Hepatic stellate cell (primary cell): ENCODE measurements at places on chromosomes 1 and 21.
A peak's percentile ranks its signal among the peaks of the same experiment; 100 is the strongest.

- no peak for DNase-seq
These were observed 657.6 kb upstream of the CXADR start for GRCh38 chr21:16855164-16855667.

DNA sequence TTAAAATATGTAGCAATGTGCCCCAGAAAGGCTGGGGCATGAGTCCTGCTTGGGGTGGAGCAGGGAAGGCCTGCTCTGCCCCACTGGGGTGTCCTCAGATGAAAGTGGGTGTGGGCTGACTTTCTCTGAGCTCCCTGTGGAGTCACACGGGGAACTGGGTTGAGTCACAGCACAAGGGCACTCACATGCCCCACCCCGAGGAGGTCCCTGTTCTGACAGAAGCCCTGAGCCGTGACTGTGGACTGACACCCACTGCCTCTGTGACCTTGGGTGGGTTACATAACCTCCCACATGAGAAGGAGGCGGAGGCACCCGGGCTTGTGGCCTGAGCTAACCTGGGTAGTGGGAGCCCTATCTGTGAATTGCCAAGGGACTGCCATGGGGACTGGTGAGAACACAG lies 52.5 kb upstream of the TINAGL1 start:
- DNase-seq: no peak

GRCh38 chr1:56644919-56645676 lies at the start of gene PRKAA2:
PRKAA2 (plus strand) TSS chr1:56645314; CDS start chr1:56645388, 74 bp downstream.
- DNase-seq: peak; percentile 36

DNA sequence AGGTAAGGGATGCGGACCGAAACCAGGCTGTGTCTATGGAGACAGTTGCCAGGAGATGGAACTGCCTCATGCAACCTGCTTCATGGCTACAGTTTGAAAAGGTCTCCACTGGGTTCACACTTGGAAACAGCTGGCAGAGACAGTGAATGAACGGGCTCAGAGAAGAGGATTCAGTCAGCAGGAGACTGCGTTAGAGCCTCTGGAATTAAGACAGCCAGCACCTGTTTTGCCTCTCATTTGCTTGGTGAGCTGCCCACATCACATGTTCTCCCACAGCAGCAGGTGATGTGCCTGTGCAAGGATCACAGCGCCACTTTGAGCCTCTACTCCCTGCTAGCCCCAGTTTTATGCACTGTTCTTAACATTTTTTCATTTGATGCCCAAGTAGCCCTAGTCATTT lies 321.0 kb downstream of the PLPP3 start:
- no peak for DNase-seq

DNA sequence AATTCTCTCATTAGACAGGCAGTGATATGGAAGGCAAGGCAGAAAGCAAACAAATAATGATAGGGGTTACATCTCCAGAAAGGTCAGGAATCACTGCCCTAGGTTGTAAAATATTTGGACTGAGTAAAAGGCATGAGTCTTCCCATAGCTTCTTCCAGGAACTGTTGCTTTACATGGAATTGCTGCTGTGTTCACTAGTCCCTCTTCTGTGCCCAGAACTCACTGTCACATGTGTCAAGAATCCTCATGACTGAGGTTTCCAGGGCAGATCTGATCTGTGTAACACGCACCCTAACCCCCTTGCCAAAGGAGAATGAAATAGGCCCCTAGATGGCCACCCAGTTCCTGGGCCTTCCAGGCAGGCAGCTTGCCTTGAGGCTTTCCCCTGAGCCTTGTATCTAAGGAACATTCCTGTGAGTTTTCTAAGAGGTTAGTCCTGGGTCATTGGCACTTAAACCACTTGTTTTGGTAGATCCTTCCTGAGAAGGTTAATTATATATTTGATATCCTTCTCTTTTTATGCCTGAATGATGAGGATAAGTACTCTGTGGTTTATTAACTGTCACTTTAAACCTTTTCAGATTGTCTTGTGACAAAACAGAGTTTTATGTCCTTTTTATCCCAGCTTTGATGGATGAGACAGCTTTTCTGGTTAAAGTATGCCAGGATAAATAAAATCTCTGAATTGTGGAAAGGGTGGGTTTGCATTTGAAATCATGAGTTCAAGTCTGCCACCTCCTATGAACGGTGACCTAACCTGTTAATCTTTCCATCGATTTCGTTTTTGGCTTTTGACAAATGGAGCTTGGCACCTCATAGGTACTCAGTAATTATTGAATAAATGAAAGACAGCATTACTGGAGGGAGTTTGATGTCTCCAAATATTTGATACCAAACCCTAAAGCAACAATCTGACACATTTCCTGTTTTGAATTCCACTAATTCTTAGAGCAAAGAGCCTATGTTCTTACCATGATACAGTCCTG lies 163.3 kb downstream of the DHRS3 start:
- no peak for DNase-seq

GRCh38 chr1:119260506-119260905 lies 108.1 kb upstream of the HAO2 start:
- DNase-seq: no peak

DNA sequence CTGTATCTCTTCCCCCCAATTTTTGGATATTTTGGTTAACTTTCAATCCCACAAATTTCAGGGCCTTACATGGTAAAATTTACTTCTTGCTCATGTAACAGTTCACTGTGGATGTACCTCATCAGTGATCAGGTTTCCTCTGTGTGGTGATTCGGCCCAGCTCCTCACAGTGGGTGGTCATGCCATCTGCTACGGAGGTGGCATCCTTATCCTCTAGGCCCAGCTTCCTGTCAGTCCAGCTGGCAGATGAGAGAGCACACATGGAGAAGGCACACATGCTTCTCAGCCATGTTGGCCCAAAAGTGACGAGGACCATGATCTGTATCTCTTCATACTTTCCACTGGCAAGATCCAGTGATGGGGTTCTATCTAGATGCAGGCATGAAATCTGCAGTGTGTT lies 27.2 kb downstream of the PCBP3 start:
- no peak for DNase-seq

GRCh38 chr1:228706305-228706704 lies 29.0 kb upstream of the RHOU start:
- DNase-seq: no peak

DNA sequence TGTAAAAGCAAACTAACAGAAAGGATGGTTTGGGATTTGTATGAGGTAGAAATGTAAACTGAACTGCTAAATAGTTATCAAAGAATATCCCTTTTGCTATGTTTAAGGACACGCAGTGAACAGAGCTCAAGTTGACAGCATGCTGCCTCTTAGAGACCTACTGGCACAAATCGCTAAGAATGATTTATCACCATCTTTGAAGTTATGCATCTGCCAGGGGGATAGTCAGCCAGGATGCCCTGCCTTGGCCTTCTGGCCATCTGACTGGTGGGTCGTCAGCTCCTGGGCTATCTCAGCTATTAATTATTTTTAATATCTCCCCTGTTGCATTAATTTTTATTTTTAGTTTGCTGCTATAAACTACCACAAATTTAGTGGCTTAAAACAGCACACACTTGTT lies 334.8 kb upstream of the KAZN start:
- DNase-seq: no peak

- DNase-seq: no peak
These were observed 768.4 kb upstream of the ADGRL2 start for GRCh38 chr1:81032374-81032773.

- DNase-seq: no peak
These were observed 149.2 kb downstream of the BEND5 start for GRCh38 chr1:48627486-48627885.

- peak; percentile 38 for DNase-seq
These were observed 627 bp downstream of the ADARB1 start for GRCh38 chr21:45074818-45075595.

DNA sequence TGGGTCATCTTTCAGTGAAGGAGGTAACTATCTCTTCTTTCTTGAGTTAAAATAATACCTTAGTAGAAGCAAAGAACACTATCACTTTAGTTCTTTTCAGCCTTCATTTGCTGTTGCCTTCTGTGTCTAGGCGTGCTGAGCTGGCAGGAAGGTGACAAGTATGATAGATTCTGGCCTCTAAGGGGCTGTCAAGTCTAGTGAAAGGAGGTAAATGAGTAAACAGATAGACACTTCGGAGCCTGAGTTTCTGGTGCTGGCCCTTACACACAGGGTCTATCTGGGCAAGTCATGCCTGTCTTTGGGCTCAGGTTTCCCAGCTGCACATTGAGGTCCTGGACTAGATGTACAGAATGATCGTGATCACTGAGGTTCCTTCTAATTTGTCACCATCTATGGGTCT lies 89.3 kb downstream of the ROR1 start:
- DNase-seq: no peak

GRCh38 chr21:22791376-22791775 lies 1793.2 kb downstream of the NCAM2 start:
- DNase-seq: no peak

DNA sequence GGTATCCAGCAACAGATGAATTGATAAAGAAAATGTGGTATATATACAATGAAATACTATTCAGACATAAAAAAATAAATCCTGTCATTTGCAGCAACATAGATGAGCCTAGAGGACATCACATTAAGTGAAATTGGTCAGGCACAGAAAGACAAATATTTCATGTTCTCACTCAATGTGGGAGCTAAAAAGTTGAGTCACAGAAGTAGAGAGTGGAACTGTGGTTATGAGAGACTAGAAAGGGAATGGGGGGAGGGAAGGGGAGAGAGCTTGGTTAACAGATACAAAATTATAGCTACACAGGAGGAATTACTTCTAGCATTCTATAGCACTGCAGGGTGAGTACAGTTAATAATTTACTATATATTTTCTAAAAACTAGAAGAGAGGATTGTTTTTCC lies 37.1 kb upstream of the SERPINC1 start:
- DNase-seq: peak; percentile 5

DNA sequence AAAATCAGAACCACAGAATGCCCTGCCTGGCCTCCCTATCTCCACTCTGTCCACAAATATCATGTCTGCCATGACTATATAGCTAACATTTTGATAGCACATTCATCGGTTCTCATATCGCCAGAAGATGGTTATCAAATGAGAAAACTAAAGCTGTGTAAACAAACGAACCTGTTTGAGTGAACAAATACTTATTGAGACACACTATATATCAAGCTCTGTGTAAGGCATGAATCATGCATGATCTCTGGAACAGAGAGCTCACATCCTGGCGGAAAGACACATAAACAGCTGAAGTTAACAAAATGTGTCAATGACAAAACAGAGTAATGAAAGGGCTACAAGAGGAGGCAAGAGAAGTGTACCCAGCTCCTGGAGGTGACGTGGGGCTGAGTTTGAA lies 13.1 kb downstream of the KCND3 start:
- no peak for DNase-seq

GRCh38 chr1:179586107-179586823 lies 5.4 kb upstream of the TDRD5 start:
- no peak for DNase-seq

GRCh38 chr21:30072496-30072895 lies 94.1 kb downstream of the CLDN17 start:
- peak; percentile 12 for DNase-seq

- DNase-seq: no peak
These were observed 44.3 kb upstream of the LRRC7 start for GRCh38 chr1:69523461-69523860.

GRCh38 chr1:61979729-61980128 lies 214.9 kb upstream of the L1TD1 start:
- DNase-seq: no peak

DNA sequence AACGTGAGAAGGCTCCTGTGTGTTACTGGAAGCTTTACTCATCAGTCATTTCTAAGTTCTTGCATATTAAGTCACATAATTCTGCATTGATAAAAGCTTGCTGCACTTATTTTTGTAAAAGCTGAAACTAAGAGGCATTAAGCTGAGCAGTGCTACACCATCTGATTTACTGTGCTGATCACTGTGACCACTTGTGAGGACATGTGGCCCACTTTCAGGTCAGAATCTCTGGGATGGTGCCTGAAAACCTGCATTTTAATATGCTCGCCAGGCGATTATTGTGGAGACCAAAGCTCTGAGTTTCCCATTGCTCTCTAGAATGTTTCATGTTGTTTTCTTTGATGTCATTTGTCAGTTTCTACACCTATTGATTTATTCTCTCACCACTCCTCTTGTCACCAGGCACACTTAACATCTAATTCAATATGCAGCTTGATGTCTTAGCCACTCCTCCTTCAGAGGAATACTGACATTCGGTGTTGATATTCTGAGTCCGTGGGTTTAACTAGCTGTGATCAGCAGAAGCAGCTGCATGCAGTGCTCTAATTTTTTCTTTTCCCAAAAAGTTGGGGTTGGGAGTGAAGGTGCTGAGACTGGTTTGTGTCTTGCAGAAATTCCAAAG lies 85.3 kb downstream of the RAVER2 start:
- DNase-seq: no peak

- no peak for DNase-seq
These were observed 9.3 kb upstream of the VANGL1 start for GRCh38 chr1:115632251-115633026.

GRCh38 chr1:174105086-174105485 lies 54.2 kb upstream of the RABGAP1L start:
- DNase-seq: no peak

DNA sequence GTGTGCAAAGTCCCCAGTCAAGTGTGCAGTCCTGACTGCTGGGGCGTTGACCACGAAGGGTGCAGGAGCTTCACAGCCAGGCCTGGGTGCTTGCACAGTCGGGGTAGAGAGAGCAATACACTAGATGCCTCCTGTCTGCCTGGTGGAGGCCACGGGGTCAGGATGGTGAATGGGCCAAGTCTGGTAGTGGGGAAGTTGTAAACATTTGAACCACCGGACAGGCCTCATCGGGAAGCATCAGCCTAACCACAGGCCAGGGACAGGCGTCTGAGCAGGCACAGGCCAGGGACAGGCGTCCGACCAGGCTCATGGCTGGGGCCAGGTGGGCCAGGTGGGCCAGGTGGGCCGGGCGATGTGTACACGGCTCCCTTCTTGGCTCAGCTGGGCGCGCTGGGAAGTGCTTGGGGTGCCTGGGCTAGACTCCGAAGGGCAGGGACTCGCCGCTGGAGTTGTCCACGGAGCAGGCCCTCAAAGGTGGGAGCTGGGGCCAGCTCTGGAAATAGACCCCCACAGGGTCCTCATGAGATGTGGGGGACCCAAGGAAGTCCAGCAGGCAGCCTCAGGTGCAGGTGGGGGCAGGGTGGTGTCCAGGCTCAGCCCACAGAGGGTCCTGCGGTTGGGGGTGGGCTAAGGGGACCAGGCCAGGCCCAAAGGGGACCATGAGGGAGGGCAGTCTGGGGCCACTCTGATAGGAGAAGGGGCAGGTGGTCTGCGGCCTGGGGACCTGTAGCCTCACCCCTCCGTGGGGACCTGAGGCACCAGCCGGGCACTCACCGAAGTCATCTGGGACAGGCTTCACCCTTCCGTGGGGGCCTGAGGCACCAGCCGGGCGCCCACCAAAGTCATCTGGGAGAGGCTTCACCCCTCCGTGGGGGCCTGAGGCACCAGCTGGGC lies 15.0 kb downstream of the COL6A1 start:
- no peak for DNase-seq

- no peak for DNase-seq
These were observed 5.0 kb upstream of the ADAMTS1 start for GRCh38 chr21:26850116-26850643.

GRCh38 chr1:212607913-212608391 lies 609 bp upstream of the ATF3 start:
- DNase-seq: no peak

- DNase-seq: no peak
These were observed 176.5 kb upstream of the GJB5 start for GRCh38 chr1:34578306-34578705.

- DNase-seq: no peak
These were observed 9.1 kb upstream of the KYAT3 start for GRCh38 chr1:89001510-89001909.

- no peak for DNase-seq
These were observed 12.2 kb downstream of the CTSS start for GRCh38 chr1:150753416-150753815.
